ENCODE measurements at places on chromosomes 3 and 15.

DNA sequence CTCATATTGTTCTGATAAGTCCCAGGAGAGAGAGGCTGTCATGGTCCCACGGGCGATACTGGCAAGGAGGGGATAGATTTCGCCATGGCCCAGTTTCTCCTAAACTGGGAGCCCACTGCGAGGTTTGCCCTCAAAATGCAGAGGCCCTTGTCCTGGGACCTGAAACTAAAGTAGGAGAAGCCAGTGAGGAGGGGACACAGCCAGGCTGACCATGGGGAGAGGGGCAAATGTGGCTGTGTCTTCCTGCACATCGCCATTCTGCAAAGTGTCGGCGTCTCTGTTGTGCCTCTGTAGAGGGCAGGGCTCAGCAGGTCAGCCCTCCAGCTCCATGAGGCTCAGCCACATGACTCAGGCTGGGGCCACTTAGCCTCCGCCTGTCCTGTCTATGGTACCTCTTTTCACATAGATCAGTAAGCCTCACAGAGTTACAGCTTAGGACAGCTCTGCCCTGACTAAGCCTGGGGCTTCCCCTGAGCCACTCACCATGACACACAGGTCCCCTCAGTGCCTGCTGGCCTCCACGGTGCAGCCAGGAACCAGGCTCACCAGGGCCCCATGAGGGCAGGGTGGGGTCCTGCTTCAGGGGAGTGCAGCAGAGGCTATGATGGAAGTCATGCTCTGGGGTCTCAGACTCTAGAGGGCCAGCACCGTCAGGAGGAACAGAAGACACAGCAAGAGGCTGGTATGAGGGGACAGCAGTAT, 28.6 kb upstream of the PLXNA1 start:
- DNase-seq: no peak

DNA sequence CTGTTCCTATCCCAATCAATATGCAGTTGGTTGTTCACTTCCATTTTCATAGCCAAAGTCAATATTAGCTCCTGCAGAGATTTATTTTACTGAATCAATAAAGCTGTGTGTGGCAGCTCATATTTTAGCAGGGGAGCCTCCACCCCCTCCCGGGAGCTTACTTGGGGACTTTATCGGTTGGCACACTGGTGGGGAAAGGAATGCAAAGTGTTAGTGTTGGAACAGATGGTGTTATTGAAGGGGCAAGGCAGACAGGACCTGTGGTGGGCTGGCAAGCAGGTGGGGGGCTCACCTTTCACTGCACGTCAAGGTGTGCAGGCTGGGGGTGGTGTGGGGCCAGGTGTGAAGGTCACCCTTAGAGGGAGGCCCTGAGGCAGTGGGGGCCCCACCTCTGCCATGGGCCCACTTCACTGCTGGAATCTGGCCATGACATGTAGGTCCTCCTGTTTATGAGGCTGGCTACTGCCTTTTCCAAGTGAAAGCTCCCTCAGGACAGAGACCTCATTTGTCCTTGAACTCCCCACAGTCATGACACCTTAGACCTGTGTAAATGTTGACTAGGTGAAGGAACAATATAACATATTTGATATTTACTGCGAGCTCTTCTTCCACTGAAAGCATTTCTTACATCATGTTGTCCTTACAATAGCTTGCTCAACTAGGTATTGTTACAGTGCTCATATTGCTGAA, 44.0 kb upstream of the SEC22A start:
- peak; percentile 59 for DNase-seq

DNA sequence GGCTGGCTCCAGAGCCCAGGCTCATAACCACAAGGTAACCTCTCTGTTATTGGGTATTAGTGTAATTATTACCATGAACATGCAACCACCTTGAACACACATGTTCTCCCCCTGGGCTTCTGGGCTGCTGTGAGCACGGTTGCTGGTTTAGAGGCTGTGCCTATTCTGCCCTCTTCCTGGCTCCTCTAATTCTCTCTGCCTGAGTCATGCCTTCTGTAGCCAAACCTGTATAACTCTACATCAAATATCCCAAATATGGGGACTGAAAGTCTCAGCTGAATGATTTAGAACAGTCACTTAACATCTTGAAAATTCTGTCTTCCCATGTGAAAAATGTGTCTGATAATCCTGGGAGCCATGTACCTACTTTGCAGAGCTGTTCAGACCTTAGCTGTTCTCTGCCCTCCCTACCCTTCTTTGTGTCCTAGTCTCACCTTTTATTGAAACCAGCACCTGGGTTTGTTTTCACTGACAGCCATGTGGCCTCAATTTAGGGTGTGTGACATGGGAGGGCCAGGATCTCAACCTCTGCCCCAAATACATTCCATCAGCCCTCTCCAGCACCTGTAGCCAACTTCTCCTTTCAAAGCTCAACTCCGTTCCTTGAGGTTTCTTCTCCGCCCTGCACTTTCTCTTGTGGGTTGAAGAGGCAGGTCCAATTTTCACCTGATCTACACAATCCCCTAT, 60.7 kb downstream of the PDZRN3 start:
- DNase-seq: no peak

- no peak for DNase-seq
These were observed 151.6 kb downstream of the TMCO5A start for GRCh38 chr15:38085931-38086568.

GRCh38 chr3:115644391-115644790, 21.1 kb downstream of the GAP43 start:
- no peak for DNase-seq

- DNase-seq: no peak
These were observed 136.6 kb downstream of the MCTP2 start for GRCh38 chr15:94367726-94368535.

- no peak for DNase-seq
These were observed 289.5 kb upstream of the ALCAM start for GRCh38 chr3:105077060-105077822.

- DNase-seq: no peak
These were observed 177.9 kb downstream of the OSBPL10 start for GRCh38 chr3:31802981-31803740.

- DNase-seq: peak; percentile 15
These were observed 2.6 kb upstream of the PHLDB2 start for GRCh38 chr3:111856501-111856900.

DNA sequence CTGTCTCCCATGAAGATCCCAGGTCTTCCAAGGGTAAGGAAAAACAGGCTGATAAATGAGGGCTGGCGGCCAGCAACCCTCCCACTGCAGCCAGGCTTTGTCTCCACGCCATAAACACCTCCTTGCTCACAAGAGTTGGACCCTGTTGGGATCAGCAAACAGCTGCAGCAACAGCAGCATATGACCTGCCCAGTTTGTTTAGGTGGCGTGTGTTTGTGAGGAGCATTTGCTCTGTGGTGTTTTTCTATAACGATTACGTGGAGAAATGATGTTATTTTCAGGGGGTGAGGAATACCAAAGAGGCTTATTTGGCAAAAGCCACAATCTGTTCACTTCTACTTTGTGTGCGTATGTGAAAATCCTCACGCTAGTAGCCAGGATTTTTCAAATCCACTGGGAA, 58.5 kb downstream of the RFTN1 start:
- no peak for DNase-seq

DNA sequence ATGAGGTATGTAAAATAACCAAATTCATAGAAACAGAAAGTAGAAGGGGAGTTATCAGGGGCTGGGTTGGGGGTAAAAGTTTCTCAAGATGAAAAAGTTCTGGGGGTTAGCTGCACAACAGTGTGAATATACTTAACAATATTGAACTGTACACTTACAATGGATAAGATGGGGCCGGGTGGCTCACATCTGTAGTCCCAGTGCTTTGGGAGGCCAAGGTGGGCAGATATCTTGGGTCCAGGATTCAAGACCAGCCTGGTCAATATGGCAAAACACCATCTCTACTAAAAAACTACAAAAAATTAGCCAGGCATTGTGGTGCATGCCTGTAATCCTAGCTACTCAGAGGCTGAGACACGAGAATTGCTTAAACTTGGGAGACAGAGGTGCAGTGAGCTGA, 274.3 kb downstream of the TJP1 start:
- no peak for DNase-seq

- DNase-seq: no peak
These were observed 211.9 kb downstream of the EBLN2 start for GRCh38 chr3:73273341-73273740.

DNA sequence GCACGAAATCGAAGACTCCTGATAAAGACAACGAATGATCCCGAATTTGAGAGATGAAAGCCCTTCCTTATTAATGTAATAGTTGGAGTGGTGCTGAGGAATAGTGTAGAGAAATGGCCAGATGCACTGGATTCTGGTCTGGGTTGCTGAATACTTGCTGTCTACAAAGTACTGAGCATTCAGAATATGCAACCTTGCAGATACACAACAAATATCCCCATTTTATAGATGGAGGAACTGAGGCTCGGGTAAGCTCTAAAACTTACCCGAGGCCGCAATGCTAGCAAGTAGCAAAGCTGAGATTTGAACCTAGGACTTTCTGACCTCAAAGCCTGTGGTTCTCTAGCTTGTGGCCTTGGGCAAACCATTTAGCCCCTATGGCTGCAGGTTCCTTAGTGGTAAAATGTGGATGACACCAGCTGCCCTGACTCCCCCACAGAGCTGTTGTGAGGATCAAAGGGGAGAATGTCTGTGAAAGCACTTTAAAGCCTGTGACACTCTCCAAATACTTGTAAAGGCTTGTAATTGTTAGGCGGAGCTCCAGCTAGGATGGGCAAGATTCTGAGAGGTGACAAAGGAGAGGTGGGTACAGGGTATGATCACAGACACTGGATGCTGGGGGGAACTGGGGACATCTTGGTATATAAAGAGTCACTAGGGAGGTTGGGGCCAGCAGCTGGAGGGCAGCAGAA, 39.8 kb downstream of the FOXB1 start:
- no peak for DNase-seq
